Mesothelial cell of epicardium (in vitro differentiated cells): ENCODE measurements at places on chromosomes 16 and 17. TPM values are rescaled to one million over a fixed set of nuclear protein-coding genes. Genes with fewer than 3 reads are reported as not detected.

GRCh38 chr16:31371619-31372484 is 16.9 kb downstream of the ITGAX start:
- no peak for DNase-seq

The NUBP1 gene
- total RNA-seq: 18.1 to 23.0 TPM (median 20.5 TPM) in 3 replicates

- DNase-seq: no peak
Observed at GRCh38 chr16:23244122-23244521, 58.0 kb upstream of the SCNN1B start.

GRCh38 chr16:57755061-57755684 is 19.6 kb downstream of the KATNB1 start:
- DNase-seq: no peak

GRCh38 chr16:15552507-15552906 is 90.4 kb downstream of the MARF1 start:
- DNase-seq: no peak
